HTR-8/SVneo (cell line): ENCODE measurements at places on chromosomes 5 and 9.

- DNase-seq, result peak; percentile 53
Observed at GRCh38 chr5:36397901-36398536, 96.3 kb upstream of the RANBP3L start.

DNA sequence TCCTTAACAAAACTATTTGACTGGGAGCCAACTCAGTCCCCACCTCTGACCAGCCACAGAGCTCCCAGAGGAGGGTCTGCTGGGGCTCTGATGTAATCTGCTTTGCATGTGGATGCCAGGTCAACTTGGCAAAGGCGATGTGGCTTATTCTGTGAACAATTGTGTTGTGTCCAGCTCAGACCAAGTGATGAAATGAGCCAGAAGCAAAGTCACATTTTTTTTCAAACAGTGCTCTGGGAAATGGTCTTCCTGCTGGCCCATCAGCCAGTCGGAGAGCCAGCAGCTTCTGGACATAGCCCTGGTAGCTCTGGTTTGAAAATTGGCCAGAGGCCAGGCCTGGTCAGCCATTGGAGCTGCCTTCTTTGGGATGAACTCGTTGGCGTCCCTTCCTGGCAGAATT is 86.5 kb downstream of the ANGPTL2 start:
- DNase-seq, result no peak

- DNase-seq, result no peak
Observed at GRCh38 chr9:129416821-129417539, 203.9 kb downstream of the C9orf50 start.

- DNase-seq, result no peak
Observed at GRCh38 chr5:149503006-149503405, 48.2 kb downstream of the CSNK1A1 start.

GRCh38 chr5:60699288-60699608 is 718 bp downstream of the DEPDC1B start:
- DNase-seq, result no peak

DNA sequence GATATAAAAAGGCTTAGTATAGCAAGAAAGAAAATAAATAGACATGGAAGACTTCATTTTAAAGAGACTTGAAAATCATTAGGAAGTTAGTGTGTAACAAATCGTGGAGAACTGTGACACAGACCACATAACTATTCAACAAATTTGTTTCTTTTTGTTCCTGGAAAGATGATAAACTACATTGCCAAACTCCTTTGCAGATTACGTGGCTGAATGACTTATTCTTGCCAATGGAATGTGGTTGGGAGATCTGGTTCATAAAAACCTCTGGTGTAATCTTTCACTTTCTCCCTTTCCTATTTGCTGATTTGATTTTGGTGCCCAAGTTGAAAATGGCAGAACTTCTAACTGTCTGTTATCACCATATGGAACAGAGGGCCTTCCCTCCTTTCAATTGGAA is 328.9 kb upstream of the MEF2C start:
- DNase-seq, result no peak

GRCh38 chr9:7316166-7316795 is 483.3 kb downstream of the DMAC1 start:
- no peak for DNase-seq

DNA sequence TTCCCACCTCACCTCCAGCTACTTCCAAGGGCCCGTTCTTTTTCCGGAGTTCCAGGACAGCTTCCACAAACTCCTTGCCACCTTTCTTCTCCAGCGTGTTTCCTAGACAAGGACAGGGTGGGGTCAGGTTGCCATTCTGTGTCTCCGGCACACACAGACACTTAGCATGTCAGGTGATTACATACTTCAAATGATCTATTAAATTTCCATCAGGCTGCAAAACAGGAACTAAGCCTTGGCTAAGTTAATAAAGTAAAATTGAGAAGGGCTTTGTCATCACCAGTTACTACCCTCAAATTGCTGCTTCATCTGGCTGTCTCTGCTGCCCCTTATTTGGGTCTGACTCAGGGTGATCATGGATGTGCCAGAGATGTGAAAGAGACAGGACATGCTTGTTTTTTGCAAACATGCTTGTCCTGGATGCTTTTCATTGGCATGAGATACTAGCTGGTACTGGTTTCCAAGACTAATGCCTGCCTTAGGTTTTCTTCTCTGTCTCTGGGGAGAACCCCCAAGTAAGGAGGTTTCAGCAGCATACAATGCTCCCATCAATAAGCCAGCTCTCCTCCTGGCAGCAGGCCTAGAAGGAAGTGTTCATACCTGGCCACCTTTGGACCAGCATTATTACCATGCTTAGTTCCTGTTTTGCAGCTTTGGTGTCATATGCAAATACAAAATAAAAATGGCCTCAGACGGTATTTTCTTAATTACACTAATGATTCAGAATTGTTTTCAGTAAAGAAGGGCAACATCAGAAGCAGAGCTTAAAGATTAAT is 52.9 kb downstream of the MACROH2A1 start:
- no peak for DNase-seq

DNA sequence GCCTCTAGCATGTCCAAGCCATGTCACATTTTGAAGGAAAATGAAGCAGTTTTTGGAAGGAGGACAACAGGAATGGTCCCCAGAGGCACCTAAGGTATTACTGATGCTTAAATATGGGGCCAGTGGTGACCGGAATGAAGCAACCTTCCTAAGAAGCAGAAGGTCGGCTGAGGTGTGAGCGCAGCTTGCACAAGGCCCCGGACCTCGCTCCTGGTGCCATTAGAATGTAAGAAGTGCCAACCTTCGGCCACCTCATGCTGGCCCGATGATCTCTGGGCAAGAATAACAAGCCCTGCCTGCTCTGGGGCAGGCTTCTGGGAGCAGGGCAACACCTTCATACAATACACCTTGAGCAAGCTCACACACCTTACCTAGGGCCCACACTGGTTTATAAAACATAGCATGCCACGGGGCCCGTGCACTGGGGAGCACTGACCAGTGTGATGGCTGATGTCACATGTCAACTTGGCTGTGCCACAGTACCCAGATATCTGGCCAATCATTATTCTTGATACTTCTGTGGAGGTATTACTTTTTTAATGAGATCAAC is 21.9 kb downstream of the SEMA4D start:
- no peak for DNase-seq

GRCh38 chr5:126394211-126394788 is 28.9 kb upstream of the GRAMD2B start:
- DNase-seq, result no peak

- no peak for DNase-seq
Observed at GRCh38 chr5:96227957-96228356, 205.1 kb downstream of the PCSK1 start.

DNA sequence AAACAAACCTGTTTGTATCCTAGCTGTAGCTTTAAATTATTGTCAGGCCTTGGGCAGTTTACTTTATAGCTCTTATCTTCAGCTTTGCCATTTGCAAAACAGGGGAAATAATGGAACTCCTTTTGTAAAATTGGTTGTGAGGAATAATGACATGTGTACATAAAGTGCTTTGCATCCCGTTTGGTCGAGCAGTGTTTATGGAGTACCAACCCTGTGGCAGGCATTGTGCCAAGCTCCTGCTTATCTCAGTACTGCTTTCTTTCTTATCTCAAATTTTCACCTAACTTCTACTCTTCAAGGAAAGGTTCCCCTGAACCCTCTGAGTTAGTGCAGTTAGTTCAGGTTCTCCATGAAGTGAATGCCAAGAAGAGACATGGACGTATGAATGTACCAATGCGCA is 9.4 kb upstream of the TENT2 start:
- no peak for DNase-seq

DNA sequence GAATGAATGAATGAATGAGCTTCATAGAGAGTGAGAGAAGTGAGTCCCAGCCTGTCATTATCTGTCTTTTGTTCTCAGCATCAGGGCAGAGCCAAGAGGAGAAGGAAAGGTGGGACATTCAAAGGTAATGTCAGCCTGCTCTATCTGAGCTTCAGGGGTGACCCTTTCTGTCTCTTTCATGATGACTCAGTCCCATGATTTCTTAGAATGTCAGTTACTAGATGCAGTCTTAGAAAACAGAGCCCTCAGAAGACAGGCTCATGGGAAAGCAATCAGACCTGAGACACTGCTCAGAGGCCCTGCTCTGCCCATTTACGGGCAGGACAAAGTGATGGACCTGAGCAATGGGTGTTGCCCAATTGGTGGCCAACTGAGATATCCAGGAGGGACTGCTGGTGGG is 1.1 kb downstream of the SPATA31D1 start:
- DNase-seq, result no peak

- no peak for DNase-seq
Observed at GRCh38 chr9:124671861-124672260, 99.2 kb downstream of the NR6A1 start.

DNA sequence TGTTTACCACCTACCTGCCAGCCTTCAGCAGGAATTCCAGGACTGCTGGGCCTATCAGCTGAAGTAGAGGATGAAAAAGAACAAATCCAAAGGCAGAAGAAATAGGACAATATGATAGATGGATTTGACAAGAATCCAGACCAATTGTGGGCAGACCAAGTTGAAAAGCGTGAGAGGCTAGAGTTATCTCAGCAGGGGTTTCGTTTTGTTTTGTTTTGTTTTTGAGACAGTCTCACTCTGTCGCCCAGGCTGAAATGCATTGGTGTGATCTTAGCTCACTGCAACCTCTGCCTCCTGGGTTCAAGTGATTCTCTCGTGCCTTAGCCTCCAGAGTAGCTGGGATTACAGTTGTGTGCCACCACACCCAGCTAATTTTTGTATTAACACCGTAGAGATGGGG is 113.2 kb downstream of the PALM2AKAP2 start:
- no peak for DNase-seq

GRCh38 chr5:96278981-96279380 is 154.1 kb downstream of the PCSK1 start:
- DNase-seq, result no peak

DNA sequence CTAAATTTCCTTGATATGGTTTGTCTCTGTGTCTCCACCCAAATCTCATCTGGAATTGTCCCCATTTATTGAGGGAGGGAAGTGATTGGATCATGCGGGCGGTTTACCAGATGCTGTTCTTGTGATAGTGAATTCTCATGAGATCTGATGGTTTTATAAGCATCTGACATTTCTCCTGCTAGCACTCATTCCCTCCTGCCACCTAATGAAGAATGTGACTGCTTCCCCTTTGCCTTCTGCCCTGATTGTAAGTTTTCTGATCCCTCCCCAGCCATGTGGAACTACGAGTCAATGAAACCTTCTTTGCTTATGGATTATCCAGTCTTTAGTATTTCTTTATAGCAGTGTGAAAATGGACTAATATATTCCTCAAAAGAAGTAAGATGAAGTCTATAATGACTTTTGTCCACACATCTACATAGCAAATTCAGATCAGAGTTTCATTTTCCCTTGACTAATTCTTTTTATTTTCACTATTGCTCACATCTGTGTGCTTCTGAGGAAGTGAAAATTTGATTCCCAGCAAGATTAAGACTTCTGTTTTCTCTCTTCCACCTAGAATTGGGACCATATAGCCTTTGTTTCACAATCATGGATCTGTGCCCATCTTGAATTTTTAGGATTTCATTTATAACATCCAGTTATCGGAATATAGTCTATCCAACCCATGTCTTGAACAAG is 393.5 kb downstream of the DMAC1 start:
- no peak for DNase-seq

DNA sequence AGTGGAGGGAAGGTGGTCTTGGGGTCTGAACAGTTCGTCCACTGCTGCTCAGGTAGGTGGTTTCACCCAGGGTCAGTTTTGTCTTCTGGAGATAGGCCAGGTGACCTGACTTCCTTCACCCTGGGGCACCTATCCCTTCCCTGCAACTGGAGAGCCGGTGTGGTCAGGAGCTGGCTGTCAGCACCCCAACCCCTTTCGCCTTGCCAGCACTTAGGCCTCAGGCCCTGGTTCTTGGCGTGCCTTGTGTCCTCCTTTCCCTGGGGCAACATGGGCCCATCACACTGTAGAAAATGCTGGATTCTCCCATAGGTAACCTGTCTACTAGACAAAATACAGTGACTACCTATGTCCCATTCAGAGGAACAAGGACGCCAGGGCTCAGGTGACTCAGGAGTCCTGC is 13.1 kb downstream of the PROP1 start:
- no peak for DNase-seq

DNA sequence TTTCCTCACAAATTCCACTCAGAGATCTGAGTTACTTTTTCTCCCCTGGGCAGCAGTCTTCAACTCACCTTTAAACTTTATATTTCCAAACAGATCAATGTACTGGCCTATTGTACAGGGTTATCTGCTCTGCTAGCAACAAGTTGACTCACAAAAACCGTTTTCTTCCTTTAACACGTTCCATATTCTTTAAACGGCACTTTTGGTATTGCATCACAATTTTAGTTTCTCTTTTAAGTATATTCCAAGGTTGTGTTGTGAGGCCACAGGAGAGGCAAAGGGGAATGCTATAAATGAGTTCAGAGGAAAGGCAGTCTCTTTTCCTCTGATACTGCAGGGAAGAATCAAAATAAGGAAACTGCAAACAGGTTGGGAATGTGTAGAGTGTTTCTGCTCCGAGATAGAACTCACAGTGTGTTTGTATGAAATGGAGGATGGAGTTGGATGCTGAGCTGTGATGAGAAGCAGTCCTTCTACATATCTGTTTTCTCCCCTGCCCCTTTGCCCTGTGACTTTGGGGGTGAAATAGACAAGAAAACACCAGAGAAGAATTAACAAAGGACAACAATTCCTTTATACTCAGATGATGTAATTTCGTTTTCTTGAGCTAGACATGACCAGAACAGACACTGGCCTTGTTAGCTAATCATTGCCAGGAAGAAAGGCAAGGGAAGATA is 9.9 kb upstream of the ALDOB start:
- no peak for DNase-seq

DNA sequence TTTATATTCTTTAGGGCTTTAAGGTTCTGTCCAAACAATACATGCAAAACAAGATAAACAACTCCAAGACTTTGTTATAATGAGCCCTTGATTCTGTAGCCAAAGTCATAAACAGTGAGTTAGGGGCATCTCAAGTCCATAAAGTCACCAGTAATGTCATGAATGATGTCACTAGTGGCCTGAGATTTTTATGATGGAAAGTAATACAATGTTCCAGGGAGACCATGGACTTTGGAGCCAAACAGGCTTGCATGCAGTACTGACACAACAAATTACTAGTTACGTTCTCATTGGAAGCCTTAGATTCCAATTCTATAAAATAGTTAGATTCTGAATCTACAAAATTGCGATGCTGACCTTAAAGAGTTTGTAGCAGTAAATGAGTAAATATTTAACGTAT is 280.0 kb downstream of the HINT1 start:
- no peak for DNase-seq

DNA sequence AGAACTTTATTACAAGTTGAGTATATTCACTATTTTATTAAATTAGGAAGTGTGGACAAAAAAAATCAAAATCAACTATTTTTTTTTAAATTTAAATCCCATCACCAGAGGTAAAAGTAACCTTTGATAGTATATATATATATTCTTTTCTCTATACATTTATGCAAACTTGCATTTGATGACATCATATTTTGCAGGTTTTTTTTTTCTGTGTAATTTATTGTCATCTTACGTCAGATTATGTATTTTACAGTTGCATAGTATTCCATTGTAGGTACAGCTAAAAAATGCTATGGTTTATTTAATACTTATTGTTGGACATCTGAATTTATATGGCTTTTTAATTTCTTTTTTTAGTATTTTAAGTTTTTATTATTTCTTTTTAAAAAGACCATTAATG is 25.5 kb downstream of the APC start:
- DNase-seq, result no peak

- DNase-seq, result no peak
Observed at GRCh38 chr5:137032929-137033328, 466.2 kb downstream of the SPOCK1 start.
